ENCODE measurements at places on chromosomes 13 and 19. TPM values are rescaled to one million over a fixed set of nuclear protein-coding genes. Genes with fewer than 3 reads are reported as not detected.

DNA sequence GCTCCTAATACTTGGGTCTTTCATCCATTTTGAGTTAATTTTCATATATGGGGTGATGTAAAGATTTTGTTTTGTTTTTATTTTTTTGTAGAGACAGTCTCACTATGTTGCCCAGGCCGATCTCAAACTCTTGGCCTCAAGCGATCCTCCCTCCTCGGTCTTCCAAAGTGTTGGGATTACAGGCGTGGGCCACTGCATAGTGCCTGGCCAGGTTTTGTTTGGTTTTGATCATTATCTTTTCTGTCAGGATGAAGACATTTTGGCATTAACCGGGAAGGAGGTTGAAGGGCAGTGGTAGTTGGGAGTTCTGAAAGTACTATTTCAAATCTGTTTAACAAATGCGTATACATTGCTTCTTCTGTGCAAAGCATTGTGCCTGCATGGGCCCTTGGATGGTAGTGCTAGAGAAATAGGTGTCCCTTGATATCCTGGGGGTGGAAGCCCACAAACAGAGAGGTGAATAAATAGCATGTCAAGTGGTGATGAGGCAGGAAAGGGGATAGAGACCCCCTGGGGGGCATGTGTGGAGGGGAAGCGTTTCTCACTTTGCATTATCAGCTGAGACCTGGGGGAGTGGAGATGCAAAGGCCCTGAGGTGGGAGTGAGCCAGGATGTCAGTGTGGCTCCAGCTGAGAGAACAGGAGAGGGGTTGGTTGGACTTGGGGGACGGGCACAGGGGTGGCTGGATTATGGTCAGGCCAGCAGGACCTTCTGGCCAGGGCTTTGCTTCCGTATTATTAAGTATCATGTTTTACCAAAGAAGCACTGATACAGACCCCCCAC lies 41.4 kb downstream of the GATAD2A start:
- no peak for DNase-seq

CDX2 gene
- not detected for total RNA-seq

- no peak for DNase-seq
Measured at GRCh38 chr13:29472332-29472961, 123.0 kb downstream of the SLC7A1 start.

- DNase-seq, result peak; percentile 78
Measured at GRCh38 chr13:24270639-24271141, 38.7 kb upstream of the C1QTNF9 start.

DNA sequence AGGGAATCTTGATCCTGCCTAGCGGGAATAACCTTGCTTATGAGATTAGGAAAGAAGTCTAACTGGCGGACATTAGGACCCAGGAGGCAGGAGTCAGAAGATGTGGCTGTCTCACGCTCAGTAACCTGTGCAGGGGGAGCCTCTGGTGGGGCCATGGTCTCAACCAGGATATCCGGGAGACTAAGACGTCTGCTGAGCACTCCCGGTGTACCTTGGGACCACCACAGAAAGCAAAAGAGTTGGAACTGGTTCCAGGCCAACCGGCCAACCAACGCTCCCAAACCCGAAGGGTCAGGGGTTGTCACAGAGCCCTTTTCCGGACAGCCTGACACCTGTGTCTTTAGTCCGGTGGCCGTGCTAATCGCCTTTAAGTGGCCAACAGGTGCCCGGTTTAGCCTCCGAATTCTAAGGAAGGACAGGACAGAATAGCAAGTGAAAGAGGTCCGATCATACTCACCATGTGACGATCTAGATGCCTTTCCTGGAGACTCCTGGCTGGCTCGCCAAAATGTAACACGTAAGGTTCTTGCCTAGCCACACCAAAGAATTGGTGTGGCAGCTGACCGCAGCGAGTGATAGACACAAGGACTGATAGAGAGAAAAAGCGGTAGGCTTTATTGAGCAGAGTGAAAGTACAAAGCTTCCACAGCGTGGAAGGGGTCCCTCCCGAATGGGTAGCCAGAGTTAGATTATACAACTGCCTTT lies 103.9 kb upstream of the DIAPH3 start:
- no peak for DNase-seq

GRCh38 chr13:43365039-43365344 lies 341.6 kb downstream of the DNAJC15 start:
- DNase-seq, result no peak

- DNase-seq, result no peak
Measured at GRCh38 chr19:8806661-8807060, 25.4 kb downstream of the ZNF558 start.

GRCh38 chr19:10191347-10191746 lies 3.4 kb downstream of the DNMT1 start:
- DNase-seq, result peak; percentile 45

DHX34 gene
- total RNA-seq, result 6.8 TPM

DNA sequence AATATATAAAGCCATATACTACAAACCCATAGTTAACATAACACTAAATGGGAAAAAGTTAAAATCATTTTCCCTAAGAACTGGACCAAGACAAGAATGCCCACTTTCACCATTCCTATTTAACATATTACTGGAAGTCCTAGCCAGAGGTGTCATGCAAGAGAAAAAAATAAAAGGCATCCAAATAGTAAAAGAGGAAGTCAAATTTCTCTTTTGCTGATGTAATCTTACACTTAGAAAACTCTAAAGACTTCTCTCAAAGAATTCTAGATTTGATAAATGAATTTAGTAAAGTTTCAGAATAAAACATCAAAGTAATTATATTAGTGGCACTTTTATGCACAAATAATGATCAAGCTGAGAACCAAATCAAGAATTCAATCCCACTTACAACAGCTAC lies 678.9 kb upstream of the SLITRK5 start:
- no peak for DNase-seq

DNA sequence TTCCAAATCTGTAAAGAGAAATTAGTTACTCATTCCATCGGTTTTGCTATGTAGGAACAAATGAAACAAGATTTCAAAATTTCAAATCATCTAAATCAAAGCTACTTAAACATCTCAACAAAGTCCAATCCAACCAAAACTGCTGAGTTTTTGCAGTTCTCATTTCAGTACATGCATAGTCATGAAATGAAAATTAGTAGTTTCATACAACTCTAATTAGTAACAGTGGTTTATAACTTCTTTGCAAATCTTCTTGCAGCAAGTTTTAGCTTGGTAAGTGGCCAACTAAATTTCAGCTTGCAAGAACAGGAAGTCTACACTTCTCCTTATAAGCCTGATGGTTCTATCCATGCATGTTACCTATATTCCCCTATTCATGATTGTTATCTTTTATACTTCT lies 75.6 kb downstream of the SPRY2 start:
- no peak for DNase-seq

CLDND2 gene
- total RNA-seq, result 2.5 TPM

GRCh38 chr13:87122551-87122950 lies 548.6 kb upstream of the SLITRK5 start:
- DNase-seq, result no peak

DNA sequence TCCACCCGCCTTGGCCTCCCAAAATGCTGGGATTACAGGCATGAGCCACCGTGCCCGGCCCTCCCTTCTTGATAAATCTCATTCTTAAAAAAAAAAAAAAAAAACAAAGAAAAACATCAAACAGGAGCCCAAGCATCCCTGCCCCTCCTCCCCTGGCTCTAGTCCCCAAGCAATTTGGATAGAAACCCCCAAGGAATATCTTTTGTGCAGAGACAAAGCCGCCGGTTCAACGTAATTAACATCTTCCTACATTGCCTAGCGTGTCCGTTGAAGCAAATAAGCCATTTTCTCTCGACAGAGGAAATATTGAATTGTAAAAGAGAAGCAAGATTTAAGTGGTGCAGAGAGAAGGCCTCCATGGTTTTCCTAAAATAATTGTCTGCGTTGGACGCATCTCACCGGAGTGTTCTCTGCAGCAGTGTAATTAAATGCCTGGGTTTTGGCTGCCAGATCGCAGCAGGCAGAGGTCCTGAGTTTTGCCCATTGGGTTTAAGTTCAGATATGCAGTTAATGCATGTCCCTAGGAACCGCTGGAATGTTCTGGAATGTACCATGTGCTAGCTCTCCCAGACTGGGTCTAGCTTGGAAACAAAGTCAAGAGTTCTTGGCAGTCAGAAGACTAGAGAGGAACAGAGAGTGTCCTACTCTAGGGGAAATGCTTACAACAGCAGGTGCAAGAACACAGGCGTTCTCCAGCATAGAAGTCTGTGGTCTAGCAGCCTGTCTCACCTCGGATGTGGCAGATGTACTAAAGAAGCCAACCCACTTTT lies 30.8 kb downstream of the PIN1 start:
- no peak for DNase-seq

GRCh38 chr13:43470610-43471009 lies 316.2 kb downstream of the ENOX1 start:
- DNase-seq, result no peak

- no peak for DNase-seq
Measured at GRCh38 chr19:15337202-15337601, 4.9 kb upstream of the BRD4 start.

GRCh38 chr19:32816555-32817099 lies 52.9 kb downstream of the SLC7A9 start:
- DNase-seq, result no peak

- no peak for DNase-seq
Measured at GRCh38 chr19:35717665-35718344, at the start of gene KMT2B. TSS of gene KMT2B (plus strand) at chr19:35718003. CDS start at chr19:35718019, 16 bp downstream.

DNA sequence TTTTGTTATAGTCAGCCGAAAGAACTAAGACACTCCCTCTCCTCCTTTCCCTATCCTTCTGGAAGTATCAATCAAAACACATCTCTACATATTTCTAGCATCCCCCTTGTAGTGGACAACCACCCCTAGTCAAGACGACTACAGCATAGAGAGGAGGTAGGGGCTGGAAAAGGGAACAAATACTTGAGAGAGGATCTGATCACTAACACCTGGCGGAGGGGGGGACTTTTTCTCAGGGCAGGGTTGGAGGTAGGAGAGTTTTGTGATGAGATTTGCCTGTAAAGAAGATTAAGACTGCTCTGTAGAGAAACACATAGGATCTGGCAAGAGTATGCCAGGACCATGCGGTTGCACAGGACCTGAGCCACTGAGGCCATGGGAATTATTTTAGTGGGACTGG lies 208.1 kb downstream of the SHISA2 start:
- no peak for DNase-seq

KLK2 gene
- not detected for total RNA-seq

GRCh38 chr13:41222259-41222852 lies 28.0 kb upstream of the KBTBD7 start:
- no peak for DNase-seq

PLPPR3 gene
- 0.27 TPM for total RNA-seq

CRX gene
- not detected for total RNA-seq

DNA sequence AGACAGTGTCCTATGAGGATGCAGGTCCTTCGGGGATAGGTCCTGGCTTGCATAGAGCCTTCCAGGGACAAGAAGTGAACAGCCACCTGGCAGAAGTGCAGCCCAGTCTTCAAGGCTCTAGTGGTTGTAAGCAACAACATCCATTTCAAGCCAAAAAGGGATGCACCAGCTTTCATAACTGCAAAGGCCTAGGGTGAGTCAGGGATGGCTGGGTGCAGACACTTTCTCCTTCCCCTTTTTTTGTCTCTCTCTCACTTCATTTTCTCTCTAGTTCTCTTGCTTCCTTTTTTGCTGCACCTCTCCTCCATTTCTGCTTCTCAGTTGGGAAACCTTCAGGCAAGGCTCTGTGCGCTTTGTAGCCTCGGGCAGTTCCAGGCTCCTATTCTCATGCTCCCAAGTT lies 196.2 kb upstream of the ZNF536 start:
- no peak for DNase-seq

ZNF723 gene
- not detected for total RNA-seq

DNA sequence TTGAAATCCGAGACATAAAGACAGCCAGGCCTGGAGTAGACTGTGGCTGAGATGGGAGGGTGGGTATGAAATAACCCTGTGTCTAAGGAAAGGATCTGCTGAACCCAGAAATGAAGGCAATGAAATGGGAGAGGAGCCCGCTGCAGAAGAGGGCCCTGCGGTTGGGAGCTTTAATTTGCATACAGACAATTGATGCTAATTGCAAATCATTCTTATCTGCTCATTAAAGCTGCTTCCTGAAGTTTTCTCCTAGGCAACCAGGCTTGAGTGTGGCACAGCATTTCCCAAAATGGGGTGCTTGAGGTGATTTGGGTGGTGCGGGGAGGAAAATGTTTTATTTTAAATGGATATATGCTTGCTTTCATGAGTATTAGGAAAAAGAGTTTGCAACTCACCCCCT lies 55.4 kb downstream of the DPF1 start:
- DNase-seq, result no peak

KIR2DL1 gene
- not detected for total RNA-seq

GRCh38 chr13:95388420-95389079 lies 87.3 kb upstream of the ABCC4 start:
- no peak for DNase-seq

DNA sequence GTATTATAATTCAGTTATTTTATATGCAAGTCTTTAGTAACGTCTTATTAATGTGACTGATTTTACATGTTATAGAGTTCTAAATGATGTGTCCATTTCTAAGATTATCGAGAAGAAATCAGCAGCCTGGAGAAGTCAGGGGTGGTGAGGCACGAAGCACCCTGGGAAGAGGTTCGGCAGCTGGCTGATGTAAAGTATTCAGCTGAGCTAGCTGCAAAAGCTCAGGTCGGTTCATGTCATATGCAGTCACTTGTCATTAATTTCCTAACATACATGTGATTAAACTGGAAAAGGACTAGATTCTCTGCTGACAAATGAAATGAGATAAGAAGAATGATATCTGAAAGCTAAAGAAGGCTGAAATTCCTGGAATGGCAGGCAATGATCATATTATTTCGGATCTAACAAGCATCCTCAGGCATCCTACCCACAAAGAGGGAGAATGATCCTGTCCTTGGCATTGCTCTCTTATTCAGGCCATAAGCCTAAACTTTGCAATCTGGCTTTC lies 383.0 kb upstream of the SLITRK1 start:
- DNase-seq, result no peak

GRCh38 chr19:29745253-29745652 lies 30.2 kb upstream of the C19orf12 start:
- DNase-seq, result no peak

GRCh38 chr13:29721766-29722165 lies 126.3 kb upstream of the SLC7A1 start:
- no peak for DNase-seq

- DNase-seq, result no peak
Measured at GRCh38 chr13:106234636-106235035, 300.8 kb downstream of the EFNB2 start.

KLK4 gene
- not detected for total RNA-seq

C19orf73 gene
- total RNA-seq, result 1.6 TPM

All from left cardiac atrium (tissue), 4 donors.